ENCODE measurements at places on chromosomes 6 and 20.

- no peak for DNase-seq
Measured at GRCh38 chr6:144394210-144394609, 109.1 kb downstream of the UTRN start.

DNA sequence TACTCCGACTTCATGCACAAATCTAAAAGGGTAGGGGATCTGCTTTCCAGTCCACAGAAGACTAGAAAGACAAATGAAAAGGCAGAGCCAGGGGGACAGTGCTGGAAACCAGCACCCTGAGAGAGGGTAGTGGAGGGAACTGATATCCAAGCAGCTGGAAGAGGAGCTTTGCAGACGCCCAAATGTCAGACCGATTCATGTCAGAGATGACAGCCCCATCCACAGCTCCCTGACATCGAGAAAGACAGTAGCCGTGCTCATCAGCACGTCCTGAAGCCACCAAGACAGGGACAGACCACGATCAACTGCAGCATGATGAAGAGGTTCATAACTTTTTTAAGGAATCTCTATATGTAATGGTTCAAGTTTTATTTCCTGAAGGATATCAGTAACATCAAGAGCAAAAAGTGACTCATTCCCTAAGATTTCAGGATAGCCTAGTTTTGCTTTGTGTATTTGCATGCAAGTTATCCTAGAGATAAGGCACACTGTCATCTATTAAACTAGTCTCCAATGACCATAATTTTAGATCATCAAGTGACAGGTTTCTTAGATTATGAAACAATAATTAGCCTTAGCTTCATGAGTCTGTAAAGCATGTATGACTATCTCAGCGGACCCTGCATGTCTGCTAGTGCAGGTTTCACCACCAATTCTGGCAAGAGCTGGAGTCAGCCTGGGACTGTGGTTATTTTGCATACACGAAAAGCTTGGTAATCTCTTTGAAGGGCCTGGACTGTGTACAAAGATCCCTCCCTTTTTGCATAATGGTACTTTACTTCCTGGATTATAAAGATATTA lies 43.0 kb downstream of the PRDM1 start:
- DNase-seq = no peak

- DNase-seq = no peak
Measured at GRCh38 chr20:19314621-19315020, 102.2 kb downstream of the SLC24A3 start.

- DNase-seq = no peak
Measured at GRCh38 chr6:129501740-129502660, 208.0 kb downstream of the ARHGAP18 start.

DNA sequence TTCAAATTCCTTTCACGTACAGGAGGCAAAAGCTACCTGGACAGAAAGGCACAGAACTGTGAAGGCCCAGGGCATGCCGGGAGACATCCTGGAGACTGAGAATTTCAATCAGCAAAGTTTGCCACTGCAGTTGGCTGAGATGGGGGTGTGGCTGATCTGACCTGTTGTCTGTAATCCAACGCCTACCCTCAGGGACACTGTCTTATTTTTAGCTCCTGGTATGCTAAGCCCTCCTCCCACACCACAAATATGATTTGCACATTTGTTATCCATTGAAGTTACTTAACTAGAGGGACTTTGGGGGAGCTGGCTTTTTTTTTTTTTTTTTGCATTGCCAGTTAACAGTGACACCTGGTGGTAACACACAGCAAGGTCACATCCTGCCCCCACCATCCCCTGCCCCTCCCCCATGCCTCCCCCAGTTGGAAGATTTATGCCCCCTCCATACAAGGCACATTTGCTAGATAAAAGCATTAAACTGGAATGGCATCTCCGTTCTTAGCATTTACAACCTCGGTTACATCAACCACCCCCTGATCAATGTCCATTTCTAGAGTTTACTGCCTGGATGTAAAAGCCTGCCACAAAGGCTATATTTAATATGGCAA lies 40.4 kb downstream of the TTI1 start:
- DNase-seq = no peak

DNA sequence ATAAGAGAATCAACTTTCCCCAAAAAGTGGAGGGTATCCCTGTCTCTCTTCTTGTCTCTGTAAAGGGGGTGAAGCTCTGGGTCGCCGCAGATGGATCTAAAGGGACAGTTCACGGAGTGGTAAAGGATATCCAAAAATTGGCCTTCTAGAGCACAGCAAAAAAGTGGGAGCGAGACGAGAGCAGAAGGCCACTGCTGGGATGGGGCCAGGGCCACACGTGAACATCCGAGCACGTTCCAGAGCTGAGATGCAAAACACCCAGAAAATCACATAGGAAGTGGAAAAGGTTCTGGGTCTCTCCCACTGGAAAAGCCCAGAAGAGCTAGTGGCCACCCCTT lies 837 bp downstream of the TRAM2 start:
- DNase-seq = no peak

DNA sequence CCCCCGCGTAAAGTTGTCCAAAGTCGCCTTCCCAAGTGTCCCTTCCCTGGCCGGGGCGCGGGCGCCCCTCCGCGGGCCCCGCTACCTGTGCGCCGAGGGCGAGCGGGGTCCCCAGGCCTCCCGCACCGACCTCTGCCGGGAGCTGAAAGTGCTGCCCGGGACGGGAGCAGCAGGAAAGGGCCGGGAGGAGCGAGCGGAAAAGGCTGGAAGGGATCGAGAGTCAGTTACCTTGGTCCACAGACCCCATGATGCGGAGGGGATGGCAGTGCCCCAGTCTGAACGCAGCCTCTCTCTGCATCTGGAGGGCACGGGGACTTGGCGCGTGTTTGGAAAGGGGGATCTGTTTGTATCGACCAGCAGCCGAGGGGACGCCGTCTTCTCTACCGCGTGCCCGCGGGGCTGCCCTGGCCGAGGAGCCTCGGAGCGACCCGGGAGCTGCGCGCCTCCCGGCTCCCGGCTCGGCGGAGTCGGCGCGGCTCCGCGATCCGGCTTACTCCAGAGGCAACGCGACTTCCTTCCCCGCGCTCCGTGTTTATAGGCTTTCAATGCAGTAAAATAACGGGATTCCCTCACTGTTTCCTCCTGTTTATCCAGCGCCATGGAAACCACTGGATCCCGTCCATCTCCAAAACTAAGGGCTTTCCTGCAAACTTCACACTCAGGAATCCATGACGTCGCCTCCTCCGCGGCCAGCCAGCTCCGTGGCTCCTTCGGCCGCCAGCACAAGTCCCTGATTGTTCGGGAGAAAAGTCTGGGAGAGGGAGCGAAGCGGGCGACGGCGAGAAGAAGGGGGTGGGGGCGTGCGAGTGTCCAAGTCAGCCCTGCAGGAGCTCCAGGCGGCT lies 20.0 kb upstream of the NFATC2 start:
- peak; percentile 88 for DNase-seq

DNA sequence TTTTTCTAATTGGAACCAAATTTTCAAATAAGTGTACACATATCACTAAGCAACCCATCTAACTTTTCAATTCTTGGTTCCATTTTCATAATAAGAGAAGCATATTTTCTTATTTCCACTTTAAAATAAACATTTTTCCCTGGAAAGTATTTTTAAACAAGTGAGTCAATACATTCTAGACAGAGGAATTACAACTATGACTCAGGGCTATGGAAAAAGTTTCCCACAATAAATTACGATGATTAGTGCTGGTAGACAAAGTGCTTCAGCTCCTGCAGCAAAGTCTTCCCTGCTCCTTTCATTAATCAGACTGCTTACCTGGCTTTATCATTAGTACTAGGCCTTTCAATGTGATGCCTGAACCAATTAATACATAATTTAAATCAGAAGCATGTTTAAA lies 322.5 kb downstream of the HACE1 start:
- DNase-seq = no peak

DNA sequence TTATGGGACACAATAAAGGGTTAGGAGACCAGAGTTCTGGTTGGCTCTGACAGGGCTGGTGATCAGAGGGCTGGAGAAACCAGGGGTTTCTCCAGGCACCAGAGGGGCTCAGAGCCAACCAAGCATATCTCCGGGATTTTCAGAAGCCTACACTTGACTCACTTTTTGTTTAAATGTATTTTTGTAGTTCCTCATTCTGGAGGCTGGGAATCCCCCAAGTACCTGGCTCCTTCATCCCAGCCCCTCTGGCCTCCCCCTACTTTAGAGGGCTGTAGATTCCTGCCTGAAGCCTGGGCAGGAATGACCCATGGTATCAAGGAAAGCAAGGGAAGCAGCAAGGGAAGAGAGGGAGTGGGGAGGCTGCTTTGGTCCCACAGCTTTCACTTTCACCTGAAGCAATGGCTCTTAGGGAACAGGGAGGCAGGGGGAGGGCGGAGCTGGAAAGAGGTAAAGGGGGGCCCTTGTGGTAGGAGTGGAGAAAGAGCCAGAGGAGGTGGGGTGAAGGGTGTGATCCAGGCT lies 973 bp downstream of the CD40 start:
- DNase-seq = no peak

DNA sequence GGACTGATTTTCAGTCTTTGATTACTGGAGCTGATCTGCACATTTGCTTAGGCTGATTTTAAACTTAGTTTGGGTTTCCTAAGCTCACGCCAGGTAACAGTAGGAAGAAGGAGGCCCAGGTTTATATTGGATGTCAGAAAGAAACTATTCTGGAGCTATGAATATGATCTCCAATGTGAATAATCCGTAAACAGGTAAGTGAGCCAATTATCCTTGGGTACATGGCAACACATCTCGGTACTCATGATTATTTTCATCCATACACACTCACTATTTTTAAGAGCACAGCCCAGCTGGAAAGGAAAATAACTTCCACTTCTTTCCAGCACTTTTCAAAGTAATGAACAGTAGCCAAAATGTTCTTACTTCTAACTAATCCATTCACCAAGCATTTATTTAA lies 7.0 kb downstream of the ATXN1 start:
- no peak for DNase-seq

GRCh38 chr6:32178547-32179440 lies 589 bp downstream of the RNF5 start:
- no peak for DNase-seq

DNA sequence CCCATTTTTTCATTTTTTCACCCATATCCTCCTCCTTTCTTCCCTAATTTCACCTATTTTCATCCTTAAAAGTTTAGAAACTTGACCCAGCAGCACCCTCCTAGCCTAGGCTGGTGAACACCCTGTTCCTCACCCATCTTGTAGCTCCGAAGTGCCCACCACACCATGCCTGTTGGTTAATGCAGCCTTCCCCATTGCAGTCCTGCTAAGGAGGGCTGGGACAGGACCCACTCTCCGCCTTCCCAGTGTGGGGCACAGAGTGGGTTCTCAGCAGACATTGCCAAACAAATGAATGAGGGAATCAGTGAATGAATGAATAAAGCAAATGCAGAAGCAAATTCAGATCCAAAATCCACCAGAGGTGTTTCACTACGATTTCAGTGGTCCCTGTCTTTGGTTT lies 45.7 kb downstream of the CTCFL start:
- DNase-seq = no peak

DNA sequence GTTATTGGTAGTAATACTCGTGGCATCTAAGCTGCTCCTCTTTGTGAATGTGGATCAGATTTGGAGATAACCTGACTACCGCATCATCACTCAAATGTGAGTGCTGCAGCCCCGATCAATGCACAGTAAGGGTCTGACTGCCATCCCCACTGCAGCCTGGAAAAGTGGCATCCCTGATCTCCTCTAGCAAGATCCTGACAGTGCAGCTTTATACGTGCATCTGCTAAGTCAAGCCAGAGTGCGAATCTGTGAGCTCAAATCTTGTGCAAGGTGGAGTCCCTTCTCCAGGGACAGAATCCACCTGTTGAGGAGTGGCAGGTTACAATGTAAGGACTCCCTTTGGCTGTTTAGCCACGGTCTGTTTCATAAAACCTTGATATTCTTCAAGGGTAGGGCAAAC lies 215.0 kb upstream of the EXOC2 start:
- DNase-seq = no peak

GRCh38 chr20:22836877-22837276 lies 198.2 kb upstream of the SSTR4 start:
- DNase-seq = no peak

DNA sequence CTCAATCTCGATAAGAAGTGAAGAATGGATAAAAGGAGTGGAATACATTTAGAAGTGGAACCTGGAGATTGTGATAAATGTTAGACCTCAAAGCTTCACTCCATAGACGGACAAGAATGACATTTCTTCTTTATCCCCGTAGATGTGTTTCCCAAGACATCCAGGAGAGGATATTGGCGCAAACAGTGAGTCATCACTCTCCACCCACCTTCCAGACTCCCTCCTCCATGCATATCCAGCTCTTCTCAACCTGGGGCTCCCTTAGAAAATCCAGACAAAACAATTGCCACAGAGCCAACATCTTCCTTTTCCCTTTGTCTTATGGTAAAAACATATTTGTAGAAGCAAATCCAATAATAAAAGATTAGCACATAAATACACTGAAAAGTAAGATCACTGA lies 586.1 kb downstream of the PTPRT start:
- DNase-seq = no peak

- DNase-seq = no peak
Measured at GRCh38 chr6:39195792-39196385, 33.4 kb downstream of the KCNK5 start.

DNA sequence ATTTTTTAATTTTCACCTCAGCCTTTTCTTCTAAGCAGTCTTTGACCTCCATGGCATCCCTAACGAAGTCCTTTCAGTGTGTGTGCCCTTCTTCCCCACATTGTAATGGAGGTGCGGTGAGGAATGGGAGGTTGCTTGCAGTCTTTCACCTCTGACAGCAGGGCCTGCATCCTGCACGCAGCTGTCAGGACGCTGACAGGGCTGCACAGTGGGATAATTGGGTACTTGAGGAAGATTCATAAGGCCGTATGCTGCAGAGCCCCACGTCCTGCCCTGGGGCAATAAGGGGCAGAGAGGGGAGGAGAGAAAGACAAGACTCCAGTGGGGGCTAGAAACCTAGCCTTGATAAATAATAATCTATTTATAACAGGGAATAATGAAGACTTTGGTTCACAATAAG lies 184.7 kb downstream of the SAMD5 start:
- DNase-seq = no peak

DNA sequence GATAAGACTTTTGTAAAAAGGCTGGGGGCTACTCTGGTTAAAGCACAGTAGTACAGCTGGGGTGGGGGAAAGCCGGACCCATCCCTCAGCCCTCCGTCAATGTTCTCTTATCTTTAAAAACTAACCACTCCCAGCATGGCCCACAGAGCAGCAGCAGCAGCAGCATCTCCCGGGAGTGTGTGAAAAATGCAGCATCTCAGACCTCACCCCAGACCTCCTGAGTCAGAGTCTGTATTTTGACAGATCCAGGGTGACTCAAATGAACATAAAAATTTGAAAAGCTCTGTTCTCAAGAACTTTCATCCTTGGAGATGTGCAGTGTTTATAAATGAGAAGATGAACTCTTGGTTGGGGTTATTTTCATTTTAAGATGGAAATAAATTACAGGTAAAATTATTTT lies 277.7 kb upstream of the ECI2 start:
- no peak for DNase-seq

DNA sequence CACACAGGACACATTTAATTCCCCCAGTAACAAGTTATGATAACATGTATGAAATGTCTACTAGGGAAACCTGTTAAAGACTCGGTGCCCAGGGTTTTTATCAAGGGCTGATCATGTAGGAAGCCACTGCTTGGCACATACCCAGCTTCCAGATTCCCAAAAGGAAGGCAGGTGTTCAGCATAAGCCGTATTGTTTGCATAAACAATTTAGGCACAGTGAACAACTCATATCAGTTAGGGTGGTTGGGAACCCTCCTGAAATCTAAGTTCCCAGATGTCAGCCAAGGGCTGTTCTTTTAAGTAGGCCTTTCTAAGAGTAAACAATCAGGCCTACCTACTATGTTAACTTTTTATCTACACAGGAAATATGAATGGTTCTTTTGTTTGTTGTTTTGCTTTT lies 74.1 kb downstream of the ASXL1 start:
- DNase-seq = no peak
